ENCODE measurements at places on chromosomes 2 and 18. TPM values are rescaled to one million over a fixed set of nuclear protein-coding genes. Genes with fewer than 3 reads are reported as not detected.

The CCDC85A gene
- total RNA-seq = not detected

The GRHL1 gene
- total RNA-seq = 0.53 TPM

The COL6A3 gene
- 29.9 TPM for total RNA-seq

The ANKRD44 gene
- total RNA-seq = 122 TPM

The LYG2 gene
- not detected for total RNA-seq

The SERPINB3 gene
- not detected for total RNA-seq

The DARS1 gene
- 174 TPM for total RNA-seq

The UGT1A9 gene
- not detected for total RNA-seq

The SLC9A4 gene
- not detected for total RNA-seq

The SLC38A11 gene
- total RNA-seq = not detected

The TUBB8B gene
- not detected for total RNA-seq

Data from activated CD4-positive, alpha-beta T cell treated with anti-CD3 and anti-CD28 coated beads for 36 hours (primary cell).